ENCODE measurements at places on chromosomes 11 and 22.

DNA sequence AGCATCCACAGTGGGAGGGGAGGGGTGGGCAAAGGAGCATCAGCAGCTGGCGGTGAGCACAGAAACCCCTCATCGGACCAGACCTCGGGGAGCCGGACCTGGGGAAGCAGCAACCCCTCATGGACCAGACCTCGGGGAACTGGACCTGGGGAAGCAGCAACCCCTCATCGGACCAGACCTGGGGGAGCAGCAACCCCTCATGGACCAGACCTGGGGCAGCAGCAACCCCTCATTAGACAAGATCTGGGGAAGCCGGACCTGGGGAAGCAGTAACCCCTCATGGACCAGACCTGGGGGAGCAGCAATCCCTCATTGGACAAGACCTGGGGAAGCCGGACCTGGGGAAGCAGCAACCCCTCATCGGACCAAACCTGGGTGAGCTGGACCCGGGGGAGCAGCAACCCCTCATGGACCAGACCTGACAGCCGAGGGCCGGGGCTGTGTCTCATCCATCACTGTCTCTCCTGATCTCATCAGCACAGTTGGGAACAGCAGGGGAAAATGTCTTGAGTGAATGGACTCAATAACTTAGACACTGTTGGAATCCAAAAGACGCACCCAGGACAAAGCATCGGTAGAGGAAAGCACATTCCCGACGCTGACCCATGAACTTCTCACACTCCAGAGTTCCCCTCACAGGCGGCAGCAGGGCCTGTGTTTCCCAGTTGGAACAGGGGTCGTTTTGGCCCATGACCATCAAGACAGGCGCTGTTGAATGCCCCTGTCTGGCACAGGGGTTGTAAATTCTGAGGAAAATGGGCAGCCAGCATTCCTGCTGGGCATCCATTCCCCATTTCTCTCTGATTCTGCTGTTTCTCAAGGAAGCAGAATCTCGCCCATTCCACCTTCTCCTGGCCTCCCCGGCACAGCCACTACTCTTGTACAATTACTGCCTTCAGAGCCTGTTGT, 1494.6 kb downstream of the TBC1D22A start:
- DNase-seq = no peak

DNA sequence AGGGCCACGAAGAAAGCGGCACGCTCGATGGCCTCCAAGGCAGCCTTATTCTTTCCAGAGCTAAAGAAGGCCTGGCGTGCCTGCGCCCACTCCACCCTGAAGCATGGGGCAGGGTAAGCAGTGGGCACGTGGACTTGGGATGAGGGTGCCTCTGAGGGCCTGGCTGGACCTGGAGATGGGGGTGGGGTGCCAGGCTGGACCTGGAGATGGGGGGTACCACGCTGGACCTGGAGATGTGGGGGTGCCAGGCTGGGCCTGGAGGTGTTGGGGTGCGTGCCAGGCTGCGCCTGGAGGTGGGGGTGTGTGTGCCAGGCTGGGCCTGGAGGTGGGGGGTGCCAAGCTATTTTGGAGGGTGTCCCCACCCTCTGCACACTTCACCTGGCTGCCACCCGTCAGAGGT, 5.3 kb downstream of the CPT1B start:
- DNase-seq = no peak

DNA sequence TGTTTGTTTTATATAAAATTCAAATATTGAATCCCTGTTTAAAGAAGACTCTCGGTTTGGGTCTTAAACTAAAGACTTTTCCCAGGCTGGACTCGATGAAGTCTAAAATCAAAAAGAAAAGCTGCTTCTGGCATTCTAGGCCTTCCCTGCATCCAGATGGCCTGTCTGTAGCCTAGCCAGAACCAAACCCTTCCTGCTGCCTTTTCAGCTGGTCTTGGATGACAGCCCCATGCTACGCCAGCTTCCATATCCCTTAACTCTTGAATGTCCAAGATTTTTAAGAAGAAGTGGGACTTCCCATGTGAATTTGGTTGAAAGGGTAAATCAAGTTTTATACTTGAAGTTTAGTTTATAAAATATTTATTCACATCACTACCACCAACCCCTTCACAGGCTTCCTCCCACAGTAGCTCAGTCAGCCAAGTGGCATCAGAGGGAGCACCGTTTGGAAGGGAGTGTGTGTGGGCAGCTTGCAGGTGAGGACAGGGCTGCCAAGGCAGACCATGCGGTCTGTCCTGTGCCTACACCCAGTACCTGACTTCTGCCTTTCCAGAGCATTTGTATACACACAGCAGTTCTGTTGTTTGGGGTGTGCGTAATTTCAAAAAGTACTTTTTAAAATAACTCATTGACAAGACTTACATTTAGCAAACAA, 18.2 kb upstream of the PSMA1 start:
- no peak for DNase-seq

DNA sequence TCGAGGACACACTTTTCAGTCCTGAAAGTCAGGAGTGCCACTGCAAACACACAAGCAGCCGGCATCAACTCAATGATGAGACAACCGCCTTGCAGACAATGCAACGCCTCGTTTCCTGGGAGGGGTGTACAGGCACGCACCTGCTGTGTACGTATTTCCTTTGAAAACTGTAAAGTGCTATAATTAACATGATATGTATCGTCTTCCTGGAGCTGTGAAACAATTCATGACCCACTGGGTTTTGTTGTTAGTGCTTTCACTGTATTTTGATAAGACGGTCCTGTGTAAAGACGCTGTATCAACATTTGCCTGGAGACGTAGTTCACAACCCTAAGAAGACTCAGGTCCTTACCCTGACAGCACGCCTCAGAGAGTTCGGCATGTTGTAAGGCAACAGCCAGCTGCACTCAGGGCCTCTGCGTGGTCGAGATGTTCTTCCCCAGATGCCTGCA, 105.7 kb upstream of the ANO1 start:
- no peak for DNase-seq

DNA sequence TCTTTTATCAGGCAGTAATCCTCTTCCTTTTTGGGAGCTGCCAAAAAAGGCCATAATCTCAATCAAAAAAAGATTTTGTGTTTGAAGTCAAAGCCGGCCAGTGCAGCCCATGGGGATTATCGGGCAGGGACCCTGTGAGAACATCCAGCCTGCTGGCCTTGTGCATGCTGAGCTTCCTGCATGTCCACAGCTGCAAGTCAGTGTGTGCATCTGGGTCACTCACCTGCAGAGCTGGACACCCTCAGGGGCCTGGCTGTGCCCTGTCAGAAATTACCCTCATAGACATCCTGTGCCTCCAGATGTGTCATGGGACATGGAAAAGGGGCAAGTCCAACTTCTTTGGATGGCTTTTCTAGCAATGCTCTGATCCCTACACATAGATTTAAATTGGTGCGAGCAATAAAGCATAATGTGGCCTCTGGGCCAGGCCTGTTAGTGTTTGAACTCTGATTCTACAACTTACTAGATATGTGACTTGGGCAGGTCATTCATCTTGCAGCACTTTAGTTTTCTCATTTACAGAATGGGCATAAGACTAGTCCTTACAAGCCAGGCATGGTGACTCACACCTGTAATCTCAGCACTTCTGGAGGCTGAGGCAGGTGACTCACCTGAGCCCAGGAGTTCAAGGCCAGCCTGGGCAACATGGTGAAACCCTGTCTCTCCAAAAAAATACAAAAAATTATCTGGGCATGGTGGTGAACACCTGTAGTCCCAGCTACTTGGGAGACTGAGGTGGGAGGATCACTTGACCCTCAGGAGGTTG, 81.6 kb upstream of the LARGE1 start:
- no peak for DNase-seq

DNA sequence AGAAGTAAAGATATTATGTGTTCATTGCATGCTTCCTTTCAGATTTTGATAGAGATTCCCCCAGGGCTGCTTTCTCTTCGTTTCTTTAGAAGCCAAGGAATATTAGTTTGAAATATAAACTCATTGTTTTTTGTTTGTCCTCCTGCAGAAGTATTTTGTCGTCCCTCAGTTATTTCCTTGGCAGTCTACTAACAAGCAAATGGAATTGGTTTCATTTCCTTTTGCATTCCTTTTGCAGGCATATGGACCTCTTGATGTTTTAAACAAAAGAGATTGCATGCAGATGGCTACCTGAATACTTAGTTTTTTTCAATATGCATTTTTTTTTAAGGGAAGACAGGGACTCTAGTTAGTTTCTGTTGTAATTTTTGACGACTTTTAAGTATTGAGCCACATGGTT, 62.2 kb downstream of the BCL2L13 start:
- DNase-seq = no peak

All from RWPE1 (cell line).